Peyer's patch (tissue), 4 donors: ENCODE measurements at places on chromosomes 13 and 19.
A peak's percentile ranks its signal among the peaks of the same experiment; 100 is the strongest.

DNA sequence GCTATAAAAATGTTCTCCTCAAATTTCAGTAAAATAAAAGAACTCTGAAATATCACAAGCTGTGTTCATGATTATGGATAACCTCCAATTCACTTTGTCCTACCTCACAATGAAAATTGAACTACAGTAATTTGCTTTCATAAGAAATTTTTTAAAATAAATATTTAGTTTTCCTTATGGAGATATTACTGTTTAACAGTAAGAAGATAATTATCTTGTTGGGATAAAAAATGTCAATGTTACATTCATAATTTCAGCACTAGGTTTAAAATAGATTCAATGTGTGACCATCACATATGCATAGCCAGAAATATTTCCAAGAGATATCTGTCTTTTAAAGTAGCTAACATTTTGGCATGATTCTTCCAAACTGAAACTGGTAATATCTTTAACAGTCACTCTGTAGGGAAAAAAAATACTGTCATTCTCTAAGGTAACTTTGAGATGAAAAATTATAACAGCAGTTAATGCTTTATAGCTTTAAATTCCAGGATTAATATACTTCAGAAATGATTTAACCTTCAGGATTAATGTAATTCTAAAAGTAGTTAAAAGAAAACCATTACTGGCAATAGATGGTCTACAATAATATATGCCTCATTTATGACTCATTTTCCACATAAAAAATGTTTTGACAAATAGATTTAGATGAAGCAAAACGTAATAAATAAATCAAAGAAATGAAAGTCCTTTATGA, 91.3 kb downstream of the SPRY2 start:
- no peak overlapping the region for H3K4me3 ChIP-seq
- H3K27me3 ChIP-seq: no peaks in the 10 kb centered on the region
- DNase-seq: no peak
- H3K36me3 ChIP-seq: no peaks in the 10 kb centered on the region
- no peaks in the 10 kb centered on the region for H3K4me1 ChIP-seq
- H3K27ac ChIP-seq: no peak overlapping the region

DNA sequence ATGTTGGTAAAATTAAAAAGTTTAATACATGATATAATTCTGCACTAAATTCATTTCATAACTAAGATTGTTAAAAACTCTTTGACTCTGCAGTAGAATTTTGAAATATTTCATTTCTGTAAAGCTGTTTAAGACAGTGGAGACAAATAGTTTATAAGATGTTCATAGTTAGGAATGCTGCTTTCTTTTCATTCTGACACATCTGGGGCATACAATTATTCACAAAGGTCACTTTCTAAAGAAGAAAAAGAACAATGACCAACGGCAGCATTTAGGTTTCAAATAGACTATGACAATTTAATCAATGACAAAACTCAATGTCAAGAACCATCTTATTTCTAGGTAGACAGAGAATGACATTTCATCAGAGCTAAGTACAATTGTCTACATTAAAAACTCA, 1422.1 kb downstream of the PCDH9 start:
- no peaks in the 10 kb centered on the region for H3K27me3 ChIP-seq
- no peak overlapping the region for H3K27ac ChIP-seq
- no peak overlapping the region for H3K4me3 ChIP-seq
- no peak for DNase-seq
- no peaks in the 10 kb centered on the region for H3K36me3 ChIP-seq

DNA sequence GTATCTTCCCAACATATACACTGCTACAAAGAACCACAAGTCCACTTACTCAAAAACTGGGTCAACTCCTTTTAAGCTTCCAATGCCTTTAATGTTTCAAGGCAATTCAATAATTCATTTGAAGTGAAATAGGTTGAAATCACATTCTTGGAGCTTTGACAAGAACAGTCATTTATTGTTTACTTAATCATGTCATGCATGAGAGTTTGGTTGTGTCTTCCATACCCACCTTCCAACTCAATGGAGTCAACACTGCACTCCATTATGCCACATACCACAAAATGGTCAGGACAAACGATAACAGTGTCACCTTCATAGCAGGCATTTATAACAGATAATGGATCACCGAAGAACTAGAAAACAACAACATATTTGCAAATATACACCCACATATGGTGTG, 506.3 kb downstream of the UQCRFS1 start:
- H3K27ac ChIP-seq: no peak overlapping the region
- DNase-seq: no peak
- no peaks in the 10 kb centered on the region for H3K36me3 ChIP-seq
- H3K4me3 ChIP-seq: no peak overlapping the region
- no peaks in the 10 kb centered on the region for H3K4me1 ChIP-seq

DNA sequence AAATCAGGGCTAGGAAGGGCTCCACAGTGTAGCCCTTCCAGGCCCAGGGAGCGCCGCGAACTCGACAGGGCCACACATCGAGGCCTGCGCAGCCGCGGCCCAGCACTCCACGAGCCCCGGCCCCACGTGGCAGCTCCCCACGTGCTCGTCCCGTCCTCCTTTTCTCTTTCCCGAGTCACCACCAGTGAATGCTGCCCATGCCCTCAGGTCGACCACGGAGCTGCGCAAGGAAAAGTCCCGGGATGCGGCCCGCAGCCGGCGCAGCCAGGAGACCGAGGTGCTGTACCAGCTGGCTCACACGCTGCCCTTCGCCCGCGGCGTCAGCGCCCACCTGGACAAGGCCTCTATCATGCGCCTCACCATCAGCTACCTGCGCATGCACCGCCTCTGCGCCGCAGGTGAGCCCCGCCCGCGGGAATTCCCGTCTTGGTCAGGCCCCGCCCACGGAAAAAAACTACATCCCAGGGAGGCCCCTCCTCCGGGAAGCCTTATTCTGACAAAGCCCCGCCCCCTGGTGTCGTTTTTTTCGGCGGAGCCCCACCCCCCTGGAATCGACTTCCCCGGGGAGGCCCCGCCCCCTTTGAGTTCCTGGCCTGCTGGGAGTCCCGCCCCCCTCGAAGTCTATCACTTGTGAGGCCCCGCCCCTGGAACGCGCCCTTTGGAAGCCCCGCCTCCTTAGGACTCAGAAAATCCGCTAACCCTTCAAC, 7.0 kb downstream of the HIF3A start:
- no peak for DNase-seq
- H3K4me3 ChIP-seq: peak overlapping the region; percentile 27
- H3K4me1 ChIP-seq: no peaks in the 10 kb centered on the region
- H3K36me3 ChIP-seq: no peaks in the 10 kb centered on the region

DNA sequence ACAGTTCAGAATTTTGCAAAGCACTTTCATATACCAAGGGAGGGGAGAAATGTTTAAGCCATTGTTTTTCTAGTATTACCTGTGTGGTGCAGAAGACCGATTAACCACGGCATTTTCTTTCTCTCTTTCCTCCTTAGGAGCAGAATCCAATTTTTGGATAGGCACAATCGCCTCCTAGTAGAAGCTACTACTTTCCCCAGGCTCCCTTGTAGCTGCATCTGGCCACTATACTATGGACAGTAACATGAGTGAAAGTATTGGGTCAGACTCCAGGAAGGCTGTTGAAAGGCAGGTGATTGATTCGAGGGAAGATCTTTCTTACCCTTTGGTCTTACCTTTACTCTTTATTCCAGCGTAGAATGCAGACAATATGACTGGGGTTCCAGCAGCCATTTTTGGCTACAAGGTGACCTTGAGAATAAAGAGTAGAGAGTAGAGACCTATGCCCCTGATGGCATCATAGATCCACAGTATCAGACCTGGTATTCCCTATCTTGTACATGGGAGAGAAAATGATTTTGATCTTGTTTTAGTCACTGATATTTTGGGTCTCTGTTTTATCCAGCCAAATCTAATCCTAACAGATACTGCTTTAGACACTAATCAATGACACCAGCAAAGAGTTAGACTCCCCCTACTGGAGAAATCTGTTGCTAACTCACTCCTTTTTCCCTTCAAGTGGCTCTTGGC, 77.0 kb downstream of the LRRC63 start:
- no peaks in the 10 kb centered on the region for H3K4me1 ChIP-seq
- H3K4me3 ChIP-seq: no peak overlapping the region
- no peak overlapping the region for H3K27ac ChIP-seq
- no peak for DNase-seq
- H3K36me3 ChIP-seq: no peaks in the 10 kb centered on the region

- peak overlapping the region; percentile 99 for H3K27ac ChIP-seq
- no peak overlapping the region for H3K4me3 ChIP-seq
- no peaks in the 10 kb centered on the region for H3K36me3 ChIP-seq
- no peak for DNase-seq
- H3K4me1 ChIP-seq: peaks cover 14% of the 10 kb centered on the region
- no peaks in the 10 kb centered on the region for H3K27me3 ChIP-seq
Measured at GRCh38 chr19:44740351-44740824, 8.1 kb upstream of the BCL3 start.

- no peaks in the 10 kb centered on the region for H3K27me3 ChIP-seq
- no peaks in the 10 kb centered on the region for H3K36me3 ChIP-seq
- DNase-seq: no peak
- H3K4me3 ChIP-seq: no peak overlapping the region
- H3K4me1 ChIP-seq: no peaks in the 10 kb centered on the region
Measured at GRCh38 chr19:48135411-48135810, 24.8 kb upstream of the PLA2G4C start.

- no peaks in the 10 kb centered on the region for H3K27me3 ChIP-seq
- no peaks in the 10 kb centered on the region for H3K4me1 ChIP-seq
- H3K36me3 ChIP-seq: no peaks in the 10 kb centered on the region
- no peak overlapping the region for H3K27ac ChIP-seq
- no peak for DNase-seq
Measured at GRCh38 chr19:13691569-13692435, 72.5 kb upstream of the MRI1 start.

- H3K36me3 ChIP-seq: no peaks in the 10 kb centered on the region
- peaks cover 48% of the 10 kb centered on the region for H3K4me1 ChIP-seq
- DNase-seq: peak; percentile 85
- H3K27ac ChIP-seq: peak overlapping the region; percentile 99
- H3K4me3 ChIP-seq: peak overlapping the region; percentile 97
Measured at GRCh38 chr19:18519962-18520847, 1.7 kb downstream of the ELL start.

- H3K36me3 ChIP-seq: no peaks in the 10 kb centered on the region
- H3K4me3 ChIP-seq: no peak overlapping the region
- H3K27me3 ChIP-seq: no peaks in the 10 kb centered on the region
- no peaks in the 10 kb centered on the region for H3K4me1 ChIP-seq
Measured at GRCh38 chr19:39677961-39678889, 22.5 kb downstream of the LGALS16 start.

DNA sequence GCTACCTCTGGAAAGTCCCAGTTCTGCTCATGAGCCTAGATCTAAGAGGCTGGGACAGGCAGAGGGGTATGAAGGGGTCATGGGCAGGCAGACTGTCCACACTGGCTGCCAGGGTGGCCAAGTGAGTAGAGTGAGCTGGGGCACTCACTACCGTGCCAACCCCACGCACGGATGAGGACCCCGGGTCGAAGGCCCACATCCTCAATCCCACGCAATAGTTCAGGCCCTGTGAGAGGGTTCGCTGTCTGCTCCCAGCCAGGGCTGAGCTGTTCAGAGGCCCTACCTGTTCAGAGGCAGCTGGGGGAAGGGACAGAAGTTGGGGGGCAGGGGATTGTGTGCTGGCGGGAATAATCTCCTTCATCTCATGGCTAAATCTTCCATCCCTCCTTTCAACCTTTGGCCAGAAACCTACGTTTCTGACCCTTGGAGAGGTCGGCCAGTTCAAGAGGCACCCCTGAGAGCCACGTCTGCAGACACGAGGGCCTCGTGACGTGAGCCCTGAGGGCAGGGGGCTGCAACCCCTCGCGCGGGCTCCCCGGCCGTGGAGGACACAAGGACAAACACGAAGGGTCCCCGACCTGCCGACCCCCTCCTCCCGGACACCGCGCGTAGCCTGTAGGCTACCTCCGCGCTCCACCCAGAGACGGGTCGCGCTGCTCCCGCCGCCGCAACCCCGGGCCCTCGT, 1.0 kb upstream of the RPS5 start:
- no peaks in the 10 kb centered on the region for H3K27me3 ChIP-seq
- peak overlapping the region; percentile 78 for H3K4me3 ChIP-seq
- H3K4me1 ChIP-seq: peaks cover 26% of the 10 kb centered on the region

DNA sequence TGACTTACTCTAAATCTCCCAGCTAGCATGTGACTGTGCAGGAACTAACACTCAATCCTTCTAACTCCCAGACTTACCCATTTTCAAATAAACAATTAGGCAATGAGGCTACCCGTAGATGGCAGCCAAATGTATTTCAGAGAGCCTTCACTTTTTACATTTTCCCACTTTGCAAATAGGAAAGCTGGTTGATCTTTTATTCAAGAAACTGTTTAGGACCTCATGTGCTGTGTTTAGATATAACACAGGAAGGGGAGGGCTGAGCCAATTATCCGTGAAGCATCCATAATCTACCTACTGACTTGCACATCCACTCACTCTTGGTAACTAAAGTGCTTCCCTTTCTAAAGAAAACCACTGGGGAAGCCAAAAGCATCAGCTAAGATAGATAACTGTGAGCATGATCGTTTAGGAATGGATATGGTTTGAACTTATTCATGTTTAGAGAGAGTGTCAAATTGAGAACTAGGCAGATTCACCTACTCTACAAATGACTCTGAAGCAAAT, 33.4 kb downstream of the MBNL2 start:
- no peak overlapping the region for H3K4me3 ChIP-seq
- no peaks in the 10 kb centered on the region for H3K36me3 ChIP-seq
- no peaks in the 10 kb centered on the region for H3K27me3 ChIP-seq
- no peak for DNase-seq

GRCh38 chr13:67298297-67298696, 68.2 kb upstream of the PCDH9 start:
- H3K27ac ChIP-seq: no peak overlapping the region
- no peaks in the 10 kb centered on the region for H3K4me1 ChIP-seq
- no peaks in the 10 kb centered on the region for H3K36me3 ChIP-seq
- DNase-seq: no peak

- H3K27me3 ChIP-seq: no peaks in the 10 kb centered on the region
- H3K4me1 ChIP-seq: no peaks in the 10 kb centered on the region
- no peak overlapping the region for H3K4me3 ChIP-seq
- no peak for DNase-seq
- H3K27ac ChIP-seq: no peak overlapping the region
Measured at GRCh38 chr19:45814166-45814780, 835 bp downstream of the RSPH6A start.

- no peaks in the 10 kb centered on the region for H3K27me3 ChIP-seq
- no peaks in the 10 kb centered on the region for H3K36me3 ChIP-seq
- H3K4me1 ChIP-seq: no peaks in the 10 kb centered on the region
Measured at GRCh38 chr13:112058519-112058873, 8.5 kb upstream of the SOX1 start.
